ENCODE measurements at places on chromosomes 12 and 14.
A peak's percentile ranks its signal among the peaks of the same experiment; 100 is the strongest.

GRCh38 chr12:48037267-48037915, 33.1 kb upstream of the COL2A1 start:
- no peak for DNase-seq

GRCh38 chr14:95808371-95808770, 68.3 kb upstream of the TUNAR start:
- no peak for DNase-seq

DNA sequence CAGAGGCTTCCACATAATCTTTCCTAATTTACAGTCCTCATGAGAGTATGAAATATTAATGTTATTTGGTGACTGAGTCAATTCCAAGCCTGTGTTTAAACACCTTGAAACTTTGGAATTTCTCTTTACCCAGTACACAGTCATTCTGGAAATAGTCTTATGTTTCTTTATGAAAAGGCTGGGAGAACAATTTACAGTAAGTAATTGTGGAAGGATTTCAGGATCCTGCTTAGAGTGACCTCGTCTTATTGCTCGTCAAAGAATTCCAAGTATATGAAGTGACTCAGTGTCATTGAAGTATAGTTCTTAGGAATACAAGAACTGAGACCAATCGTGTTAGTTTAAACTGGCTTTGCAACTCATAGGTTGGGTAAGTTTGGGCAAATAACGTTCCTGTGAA, 634.2 kb downstream of the SLC16A7 start:
- no peak for DNase-seq

DNA sequence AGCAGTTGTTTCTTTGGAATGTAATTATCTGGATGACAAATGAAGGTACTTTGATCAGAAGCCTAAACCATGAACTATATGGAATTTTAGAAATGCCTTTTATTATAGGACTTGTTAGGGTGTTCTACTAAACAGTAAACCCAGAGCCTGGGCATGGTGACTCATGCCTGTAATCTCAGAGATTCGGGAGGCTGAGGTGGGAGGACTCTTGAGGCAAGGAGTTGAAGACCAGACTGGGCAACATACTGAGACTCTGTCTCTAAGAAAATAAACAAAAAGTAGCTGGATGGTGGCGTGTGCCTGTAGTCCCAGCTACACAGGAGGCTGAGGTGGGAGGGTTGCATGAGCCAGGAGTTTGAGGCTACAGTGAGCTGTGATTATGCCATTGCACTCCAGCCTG, 23.9 kb downstream of the PALS1 start:
- DNase-seq = no peak

DNA sequence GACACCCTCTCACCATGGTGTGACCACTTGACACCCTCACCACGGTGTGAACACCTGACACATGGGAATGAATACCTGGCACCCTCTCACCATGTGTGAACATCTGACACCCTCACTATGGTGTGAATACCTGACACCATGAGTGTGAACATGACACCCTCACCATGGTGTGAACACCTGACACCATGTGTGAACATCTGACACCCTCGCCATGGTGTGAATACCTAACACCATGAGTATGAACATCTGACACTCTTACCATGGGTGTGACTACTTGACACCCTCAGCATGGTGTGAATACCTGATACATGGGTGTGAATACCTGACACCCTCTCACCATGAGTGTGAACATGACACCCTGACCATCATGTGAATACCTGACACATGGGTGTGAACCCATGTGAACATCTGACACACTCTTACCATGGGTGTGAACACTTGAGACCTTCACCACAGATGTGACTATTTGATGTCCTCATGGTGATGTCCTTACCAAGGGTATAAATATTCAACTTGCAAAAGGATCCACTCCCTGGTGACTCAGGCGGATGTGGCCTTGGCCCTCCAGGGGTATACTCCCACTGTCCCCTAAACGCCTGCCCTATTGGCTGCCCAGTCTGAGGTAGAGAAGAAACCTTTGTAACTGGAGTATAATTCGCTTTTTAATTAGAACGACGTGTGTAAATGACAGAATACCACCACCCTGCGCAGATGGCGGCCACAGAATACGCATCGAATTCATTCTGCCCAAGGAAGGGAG, 29.1 kb downstream of the RFLNA start:
- DNase-seq = no peak

DNA sequence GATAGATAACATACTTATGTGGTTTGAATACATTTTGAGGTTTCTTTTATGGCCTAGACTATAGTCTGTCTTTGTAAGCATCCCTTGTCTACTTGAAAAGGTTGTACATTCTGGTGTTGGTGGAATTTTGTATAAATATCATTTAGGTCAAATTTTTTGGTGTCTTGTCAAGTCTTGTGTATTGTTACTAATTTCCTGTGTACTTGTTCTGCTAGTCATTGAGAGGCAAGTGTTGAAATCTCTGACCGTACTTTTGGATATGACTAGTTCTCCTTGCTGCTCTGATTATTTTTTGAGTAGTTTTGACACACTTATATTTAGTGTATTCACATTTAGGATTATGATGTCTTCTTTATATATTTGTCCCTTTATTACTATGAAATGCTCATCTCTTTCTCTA, 219.6 kb downstream of the CCDC91 start:
- DNase-seq = no peak

GRCh38 chr14:74913986-74914573, 9.0 kb downstream of the RPS6KL1 start:
- no peak for DNase-seq

DNA sequence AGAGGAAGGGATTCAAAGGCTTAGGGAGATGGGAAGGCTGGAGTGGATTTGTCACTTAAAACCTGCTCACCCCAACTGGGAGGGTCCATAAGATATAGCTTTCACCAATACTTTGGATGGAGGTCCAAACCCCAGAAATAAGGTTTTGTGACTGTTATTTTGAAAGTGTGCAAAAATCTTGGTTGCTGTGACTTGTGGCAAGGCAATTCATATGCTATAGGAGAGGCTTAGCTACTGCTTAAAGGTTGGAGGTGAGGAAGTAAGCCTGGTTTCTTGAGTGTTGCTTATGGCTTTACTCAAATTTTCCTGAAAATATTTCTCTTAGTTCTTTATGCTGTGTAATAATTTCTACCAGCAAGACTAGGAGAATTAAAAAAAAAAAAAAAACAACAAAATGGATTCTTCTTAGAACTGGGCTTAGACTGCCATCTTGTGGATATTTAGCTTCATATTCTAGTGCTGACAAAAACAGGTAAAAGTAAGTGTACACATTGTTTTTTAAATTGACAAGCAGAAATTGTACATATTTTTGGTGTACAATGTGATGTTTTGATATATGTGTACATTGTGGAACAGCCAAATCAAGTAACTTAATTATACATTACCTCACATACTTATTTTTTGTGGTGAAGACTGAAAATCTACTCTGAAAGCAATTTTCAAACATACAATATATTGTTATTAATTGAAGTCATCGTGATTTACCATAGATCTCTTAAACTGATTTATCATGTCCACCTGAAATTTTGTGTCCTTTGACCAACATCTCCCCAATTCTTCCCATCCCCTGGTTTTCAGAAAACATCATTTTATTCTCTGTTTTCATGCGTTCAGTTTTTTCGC, 23.0 kb downstream of the PDE6H start:
- peak; percentile 38 for DNase-seq

- no peak for DNase-seq
Observed at GRCh38 chr14:100791348-100791735, 34.6 kb upstream of the MEG3 start.

DNA sequence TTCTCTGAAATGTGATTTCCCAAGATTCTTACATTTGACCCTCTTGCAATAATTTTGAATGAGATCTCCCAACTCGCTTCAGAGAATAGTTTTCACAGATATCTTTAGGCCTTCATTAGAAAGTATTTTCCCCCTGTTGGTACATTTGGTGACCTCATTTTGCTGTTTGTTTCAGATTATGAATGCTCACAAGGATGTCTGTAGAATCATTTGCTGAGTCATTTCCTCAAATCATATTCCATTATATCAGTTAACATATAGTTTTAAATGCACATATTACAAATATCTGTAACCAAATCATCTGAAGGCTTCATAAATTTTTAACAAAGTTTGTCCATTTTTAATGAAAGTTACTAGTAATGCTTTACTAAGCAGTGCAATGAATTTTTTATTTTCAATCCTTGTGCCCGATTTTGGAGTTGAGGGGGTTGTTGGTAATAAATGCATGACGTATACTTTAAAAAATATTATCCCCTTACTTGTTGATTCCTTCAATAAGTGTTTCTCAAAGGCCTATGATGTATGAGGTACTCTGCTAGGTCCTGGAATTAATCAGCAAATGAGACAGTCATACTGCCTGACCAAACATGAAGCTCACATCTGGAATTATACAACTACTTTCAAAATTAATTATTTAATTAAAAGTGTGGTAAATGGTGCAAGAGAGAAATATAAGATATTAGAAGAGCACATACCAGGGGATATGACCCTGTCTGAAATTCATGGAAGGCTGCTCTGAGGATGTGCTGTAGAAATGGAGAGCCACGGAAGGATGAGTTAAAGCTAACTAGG, 126.9 kb upstream of the RAP1B start:
- no peak for DNase-seq

DNA sequence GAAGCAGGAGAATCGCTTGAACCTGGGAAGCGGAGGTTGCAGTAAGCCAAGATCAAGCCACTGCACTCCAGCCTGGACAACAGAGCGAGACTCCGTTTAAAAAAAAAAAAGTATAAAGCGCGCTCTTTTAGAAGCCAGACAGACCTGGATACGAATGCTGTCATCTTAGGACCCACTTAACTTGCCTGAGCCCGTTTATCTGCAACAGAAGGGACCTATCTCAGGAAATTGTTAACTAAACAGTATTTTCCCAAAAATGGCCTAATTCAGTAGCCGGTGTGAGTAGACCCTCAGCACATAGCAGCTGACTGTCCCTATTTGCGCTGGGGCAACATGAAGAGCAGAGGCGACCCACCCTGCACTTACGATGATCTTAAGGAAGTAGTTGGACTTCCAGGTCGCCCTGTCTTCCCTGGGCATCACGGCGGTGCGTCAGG, 529 bp downstream of the RPLP0 start:
- DNase-seq = no peak

GRCh38 chr14:48382961-48383360, 707.6 kb upstream of the MDGA2 start:
- no peak for DNase-seq

- DNase-seq = no peak
Observed at GRCh38 chr12:123571343-123571813, 13.0 kb upstream of the TMED2 start.

DNA sequence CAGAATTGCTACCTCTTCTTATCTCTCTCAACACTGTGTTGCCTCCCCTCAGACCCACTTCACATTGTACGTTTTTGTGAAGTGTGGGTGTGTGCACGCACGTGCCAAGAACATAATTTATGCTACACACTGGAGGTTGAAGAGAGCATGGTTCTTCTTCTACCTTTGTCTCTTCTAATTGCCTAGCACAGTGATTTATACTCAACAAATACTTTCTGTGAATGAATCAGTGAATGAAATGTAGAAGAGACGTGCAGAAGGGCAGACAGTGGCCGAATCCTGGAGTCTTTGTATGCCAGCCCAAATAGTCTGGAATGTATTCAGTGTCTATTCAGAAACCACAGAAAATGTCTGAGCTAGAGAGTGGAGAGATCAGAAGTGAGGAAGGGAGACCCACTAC, 4.6 kb upstream of the SAMD4A start:
- no peak for DNase-seq

DNA sequence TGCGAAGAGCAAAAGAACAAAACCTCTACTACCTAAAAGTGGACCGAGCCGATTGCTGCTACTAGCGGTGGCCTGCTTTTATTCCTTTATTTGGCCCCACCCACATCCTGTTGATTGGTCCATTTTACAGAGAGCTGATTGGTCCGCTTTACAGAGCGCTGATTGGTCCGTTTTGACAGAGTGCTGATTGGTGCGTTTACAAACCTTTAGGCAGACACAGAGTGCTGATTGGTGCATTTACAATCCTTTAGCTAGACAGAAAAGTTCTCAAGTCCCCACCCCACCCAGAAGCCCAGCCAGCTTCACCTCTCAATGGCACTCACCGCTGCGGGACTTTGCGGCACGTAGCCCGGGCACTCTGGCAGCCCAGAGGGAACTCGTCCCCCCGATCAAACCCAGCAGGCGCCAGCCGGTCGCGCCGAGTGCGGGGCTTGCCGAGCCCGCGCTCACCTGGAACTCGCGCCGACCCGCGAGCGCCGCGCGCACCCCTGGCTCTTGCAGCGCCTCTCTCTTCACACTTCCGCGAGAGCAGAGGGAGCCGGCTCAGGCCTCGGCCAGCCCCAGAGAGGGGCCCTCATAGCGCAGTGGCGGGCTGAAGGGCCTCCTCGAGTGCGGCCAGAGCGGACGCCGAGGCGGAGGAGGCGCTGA, 8.7 kb upstream of the FGD4 start:
- peak; percentile 62 for DNase-seq

DNA sequence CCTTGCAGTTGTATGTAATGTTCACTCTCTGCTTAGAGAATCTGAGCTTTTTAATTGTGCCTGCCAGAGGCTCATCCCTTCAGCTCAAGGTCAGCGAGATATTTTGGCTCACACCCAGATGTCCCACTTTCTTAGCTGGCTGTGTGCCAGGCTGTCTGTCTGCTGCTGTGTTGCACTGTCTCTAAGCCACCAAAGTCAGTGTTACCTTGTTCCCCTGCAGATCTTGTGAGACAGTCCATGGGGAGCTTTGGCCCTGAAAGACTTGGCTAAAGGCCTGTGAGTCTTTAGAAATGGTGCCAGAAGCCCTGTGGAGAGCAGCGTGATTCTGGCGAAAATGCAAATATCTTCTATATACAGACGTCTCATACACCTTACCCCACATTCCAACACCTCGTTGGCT, 293.7 kb downstream of the TTC6 start:
- peak; percentile 36 for DNase-seq

DNA sequence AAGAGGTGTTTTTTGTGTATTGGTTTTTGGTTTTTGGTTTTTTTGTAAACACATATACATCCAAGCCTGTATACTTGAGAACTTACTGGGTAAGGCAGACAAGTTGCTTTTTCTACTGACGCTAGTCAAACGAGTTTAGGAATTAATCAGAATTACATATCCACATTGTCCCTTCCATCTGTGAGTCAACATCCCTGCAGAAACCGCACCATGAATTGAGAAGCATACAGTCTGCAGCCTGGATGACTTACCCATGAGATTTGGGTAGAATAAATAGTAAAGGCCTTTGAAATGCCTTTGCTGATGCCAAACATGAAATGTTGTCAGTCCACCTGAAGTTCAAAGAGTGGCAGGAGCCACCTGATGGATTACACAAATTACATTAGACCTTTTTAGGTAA, 21.4 kb upstream of the C12orf42 start:
- no peak for DNase-seq

All from NCI-H1092 (cell line).